Fibroblast of skin of left biceps (primary cell): ENCODE measurements at places on chromosomes 13 and 19.
A peak's percentile ranks its signal among the peaks of the same experiment; 100 is the strongest.

- no peak for DNase-seq
Observed at GRCh38 chr19:53388904-53389303, 6.0 kb upstream of the ZNF765 start.

DNA sequence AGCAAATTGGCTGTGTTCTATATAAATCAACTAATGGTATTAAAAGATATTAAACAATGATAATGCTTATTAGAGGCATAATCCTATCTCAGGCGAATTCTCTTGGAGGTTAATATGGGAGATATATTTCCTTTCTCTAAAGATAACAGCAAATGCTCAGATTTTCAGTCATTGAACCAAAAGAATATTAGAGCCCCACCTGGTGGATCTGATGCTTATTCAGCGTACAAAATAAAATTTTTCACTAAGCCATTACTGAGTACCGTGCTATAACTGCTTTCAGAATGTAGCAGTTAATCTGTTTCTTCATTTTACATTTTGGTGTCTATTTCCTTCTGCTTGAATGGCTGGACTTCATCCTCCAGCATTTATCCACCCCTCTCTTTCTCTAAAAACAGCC lies 143.3 kb upstream of the IPO5 start:
- DNase-seq: no peak

DNA sequence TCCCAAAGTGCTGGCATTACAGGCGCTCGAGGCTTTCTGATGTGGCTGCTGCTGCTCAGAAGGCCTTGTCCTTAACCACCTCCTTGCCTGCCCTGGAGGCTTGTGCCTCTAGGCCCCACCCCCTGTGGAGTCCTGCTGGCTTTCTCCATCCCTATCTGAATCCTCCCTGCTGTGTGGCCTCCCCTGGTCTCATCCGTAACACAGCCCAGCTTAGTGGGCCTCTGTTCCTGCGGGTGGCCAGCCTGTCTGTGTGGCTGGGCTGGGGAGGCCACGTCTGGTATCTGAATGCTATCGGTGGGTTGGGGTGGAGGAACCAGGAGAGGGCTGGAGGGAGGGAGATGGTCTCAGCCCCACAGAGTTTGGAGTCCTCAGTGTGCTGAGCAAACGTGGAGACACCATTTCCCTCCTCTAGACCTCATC lies 4.7 kb downstream of the RPL28 start:
- no peak for DNase-seq

- DNase-seq: no peak
Observed at GRCh38 chr13:21701460-21701859, 30.6 kb downstream of the FGF9 start.

- DNase-seq: no peak
Observed at GRCh38 chr13:85632526-85633195, 166.6 kb downstream of the SLITRK6 start.

GRCh38 chr13:114064450-114065140 lies 67.8 kb downstream of the RASA3 start:
- no peak for DNase-seq

DNA sequence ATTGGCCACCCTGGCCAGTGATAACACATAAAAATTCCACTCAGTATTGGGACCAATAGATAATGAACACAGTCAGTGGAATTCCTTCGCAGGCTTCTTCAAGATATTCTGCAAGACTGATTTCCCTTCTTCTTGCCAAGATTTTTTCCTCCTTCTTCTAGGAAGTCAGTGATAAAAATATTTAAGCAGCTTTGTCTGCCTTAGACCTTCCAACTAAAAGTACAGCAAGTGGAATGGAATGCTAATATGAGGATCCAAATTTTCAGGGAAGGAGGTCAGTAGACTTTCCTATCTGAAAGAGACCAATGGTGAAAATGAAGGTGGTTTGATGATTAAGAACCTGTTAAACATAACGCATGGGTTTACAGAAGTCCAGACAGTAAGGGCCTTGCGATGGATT lies 9.6 kb downstream of the STARD13 start:
- peak; percentile 64 for DNase-seq

DNA sequence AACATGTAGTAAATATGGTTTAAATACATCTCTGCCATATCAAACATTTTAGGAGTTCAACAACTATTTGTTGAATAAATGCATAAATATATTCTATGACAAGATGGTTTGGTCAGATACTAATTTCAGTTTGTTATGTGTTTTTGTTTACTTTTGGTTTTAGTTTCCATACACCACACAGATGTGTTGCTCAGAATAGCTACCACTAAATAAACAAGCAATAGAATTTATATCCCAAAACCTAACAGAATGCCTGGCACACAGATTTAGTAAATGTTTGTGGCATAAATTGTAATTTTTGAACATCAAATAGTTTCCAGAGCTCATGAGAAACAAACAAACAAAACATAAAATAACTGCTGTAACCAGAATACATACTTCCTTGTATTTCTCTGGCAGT lies 126.8 kb upstream of the ATXN8OS start:
- DNase-seq: no peak

GRCh38 chr19:3760871-3761361 lies 576 bp downstream of the APBA3 start:
- no peak for DNase-seq
